ENCODE measurements at places on chromosomes 6 and 20.

- DNase-seq = no peak
Observed at GRCh38 chr6:34240329-34241248, 3.9 kb downstream of the HMGA1 start.

- no peak for DNase-seq
Observed at GRCh38 chr20:40265825-40266533, 423.1 kb downstream of the MAFB start.

GRCh38 chr6:156657296-156657695 is 119.9 kb upstream of the ARID1B start:
- no peak for DNase-seq

GRCh38 chr6:1678201-1678600 is 68.5 kb downstream of the FOXC1 start:
- no peak for DNase-seq

GRCh38 chr6:70107852-70108629 is 194.8 kb downstream of the COL9A1 start:
- no peak for DNase-seq

- no peak for DNase-seq
Observed at GRCh38 chr20:48350313-48350988, 477.3 kb downstream of the PREX1 start.

GRCh38 chr20:40422656-40423055 is 266.4 kb downstream of the MAFB start:
- no peak for DNase-seq

GRCh38 chr20:59183751-59184150 is 20.1 kb downstream of the ZNF831 start:
- no peak for DNase-seq

GRCh38 chr6:130529569-130530149 is 163.8 kb downstream of the TMEM200A start:
- no peak for DNase-seq

GRCh38 chr20:41526327-41526726 is 91.8 kb downstream of the CHD6 start:
- DNase-seq = no peak

DNA sequence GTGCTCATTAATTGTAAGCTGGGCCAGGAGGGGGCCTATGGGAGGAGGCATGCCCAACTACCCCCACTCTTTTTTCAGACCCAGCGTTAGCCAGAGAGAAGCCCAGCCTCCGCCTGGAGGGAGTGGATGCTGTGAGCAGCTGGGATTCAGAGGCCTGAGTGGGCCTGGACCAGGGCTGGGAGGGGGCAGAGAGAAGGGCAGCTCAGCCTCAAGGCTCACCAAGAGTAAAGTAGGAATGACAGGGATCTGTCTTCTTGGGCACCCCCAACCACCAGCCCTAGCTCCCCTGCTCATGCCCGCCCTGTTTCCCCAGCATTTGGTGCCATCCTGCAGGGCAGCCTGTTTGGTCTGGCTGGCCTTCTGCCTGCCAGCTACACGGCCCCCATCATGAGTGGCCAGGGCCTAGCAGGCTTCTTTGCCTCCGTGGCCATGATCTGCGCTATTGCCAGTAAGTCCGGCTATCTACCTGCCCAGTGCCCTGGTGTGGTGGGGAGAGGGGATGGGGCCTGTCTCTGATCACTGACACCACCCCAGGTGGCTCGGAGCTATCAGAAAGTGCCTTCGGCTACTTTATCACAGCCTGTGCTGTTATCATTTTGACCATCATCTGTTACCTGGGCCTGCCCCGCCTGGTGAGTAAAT is 6.8 kb downstream of the SLC29A1 start:
- DNase-seq = no peak

DNA sequence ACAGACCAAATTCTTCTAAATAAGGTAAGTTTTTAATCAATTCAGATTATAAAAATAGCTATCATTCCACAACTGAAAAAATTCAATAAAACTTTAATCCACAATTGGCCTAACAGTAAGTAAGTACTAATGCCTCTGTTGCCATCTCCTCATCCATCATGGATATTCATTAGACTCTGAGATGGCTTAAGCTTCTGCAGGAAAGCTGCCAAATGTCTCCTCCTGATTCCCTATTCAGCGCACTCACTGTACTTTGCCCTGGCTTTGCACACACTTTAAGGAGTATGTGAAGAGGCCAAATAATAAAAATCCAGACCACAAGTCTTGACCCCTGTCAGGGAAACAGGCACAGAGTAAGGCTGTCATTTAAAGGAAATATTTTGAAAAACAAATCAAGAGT is 23.6 kb downstream of the PGM3 start:
- DNase-seq = no peak

DNA sequence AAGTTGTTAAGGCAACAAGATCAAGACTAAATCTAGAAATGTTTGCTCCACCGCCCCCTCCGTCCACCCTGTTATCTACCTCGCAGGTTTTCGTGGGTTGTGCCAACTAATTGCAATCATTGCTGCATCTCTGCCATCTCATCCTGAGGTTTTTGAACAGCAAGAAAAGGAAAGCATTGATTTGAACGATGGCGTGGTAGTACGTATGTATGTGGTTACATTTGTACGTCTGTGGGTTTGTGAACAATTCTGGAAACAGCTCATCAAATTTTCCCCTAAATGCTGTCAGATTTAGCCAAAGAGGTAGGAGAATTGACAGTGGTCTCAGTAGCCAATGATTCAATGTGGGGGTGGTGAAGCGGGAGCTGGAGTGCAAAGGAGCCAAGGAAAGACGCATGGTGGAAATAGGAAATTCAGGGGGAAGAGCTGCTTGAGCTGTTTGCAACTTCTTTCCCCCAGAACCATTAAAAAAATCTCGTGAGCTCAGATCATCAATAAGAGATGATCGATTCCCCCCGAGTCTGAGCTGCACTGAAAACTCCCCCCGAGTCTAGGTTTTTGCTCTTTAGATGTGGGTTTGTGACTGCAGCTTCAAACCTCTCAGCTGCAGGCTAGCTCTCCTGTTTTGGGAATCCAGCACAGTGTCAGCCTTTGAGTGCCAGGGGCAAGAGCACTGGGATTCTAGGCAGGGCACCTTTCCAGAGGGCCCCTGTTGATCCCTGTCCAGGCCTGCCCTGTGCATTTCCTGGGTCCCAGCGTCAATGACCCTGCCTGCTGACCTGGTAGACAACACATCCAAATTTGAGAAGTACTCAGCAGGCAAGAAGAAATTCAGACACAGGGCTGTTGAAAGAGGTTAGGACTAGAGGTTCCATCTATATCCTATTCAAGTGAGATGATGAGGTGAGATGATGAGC is 72.6 kb upstream of the LY86 start:
- DNase-seq = no peak

DNA sequence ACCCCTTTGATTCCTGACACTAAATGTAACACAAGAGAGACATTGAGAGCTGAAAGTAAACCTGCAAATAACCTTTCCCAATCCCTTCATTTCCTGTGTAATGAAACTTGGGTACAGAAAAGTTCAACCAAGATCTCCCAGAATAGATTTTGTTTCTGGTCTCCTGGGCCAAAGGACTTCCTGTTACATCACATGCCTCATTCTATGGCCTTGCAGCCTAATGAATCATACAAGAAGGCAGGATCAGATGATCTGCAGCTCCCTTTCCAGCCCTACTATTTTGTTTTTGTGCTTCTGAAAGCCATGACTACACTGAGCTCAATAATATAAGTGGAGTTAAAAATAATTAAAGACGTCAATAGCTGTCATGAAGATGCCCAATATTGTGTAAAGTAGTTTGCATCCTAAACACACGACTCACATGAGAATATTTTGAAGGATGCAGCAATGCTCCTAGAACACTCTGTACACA is 73.4 kb upstream of the NOX3 start:
- no peak for DNase-seq

GRCh38 chr6:21118216-21118780 is 475.3 kb upstream of the SOX4 start:
- DNase-seq = no peak

DNA sequence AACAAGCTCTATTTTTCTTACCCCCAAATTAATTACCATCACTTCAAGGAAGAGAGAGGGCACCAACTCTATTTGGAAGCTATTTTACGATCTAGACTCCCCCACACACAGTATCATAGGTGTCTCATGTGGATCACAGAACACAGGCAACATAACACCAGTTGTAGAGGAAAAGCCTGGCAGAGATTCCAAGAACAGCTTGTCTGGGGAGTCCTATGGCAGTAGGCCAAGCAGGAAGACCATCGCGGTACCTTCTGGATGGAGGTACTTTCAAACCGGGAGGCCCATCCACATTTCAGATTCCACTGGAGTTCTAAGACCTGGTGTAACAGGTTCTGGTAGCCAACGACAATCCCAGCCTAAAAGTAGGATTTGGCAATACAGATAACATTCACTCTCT is 37.6 kb upstream of the SPDEF start:
- no peak for DNase-seq

DNA sequence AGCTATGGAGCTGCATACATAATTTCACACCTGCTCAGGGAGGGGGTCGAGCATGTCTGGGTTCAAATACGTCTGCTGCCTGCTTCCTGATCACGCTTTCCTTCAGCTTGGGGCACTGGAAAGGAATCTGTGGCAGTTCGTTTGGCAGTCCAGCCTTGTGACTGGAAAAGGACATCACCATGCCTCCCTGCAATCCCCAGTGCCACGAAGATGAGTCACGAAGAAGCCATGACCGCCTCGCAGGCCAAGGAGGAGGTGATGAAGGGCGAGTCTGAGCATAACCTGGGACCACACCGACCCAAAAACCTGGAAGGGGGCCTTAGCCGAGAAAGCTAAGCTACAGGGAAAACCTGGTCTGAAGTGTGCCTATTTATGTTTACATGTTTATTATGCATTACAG is 13.1 kb downstream of the JAG1 start:
- no peak for DNase-seq

- DNase-seq = no peak
Observed at GRCh38 chr6:119957195-119957594, 607.6 kb upstream of the MAN1A1 start.

GRCh38 chr6:85250586-85251220 is 199.2 kb upstream of the NT5E start:
- DNase-seq = peak; percentile 37

GRCh38 chr20:53162251-53162835 is 190.2 kb downstream of the TSHZ2 start:
- peak; percentile 21 for DNase-seq

- DNase-seq = no peak
Observed at GRCh38 chr20:46012921-46013320, 4.2 kb downstream of the MMP9 start.

DNA sequence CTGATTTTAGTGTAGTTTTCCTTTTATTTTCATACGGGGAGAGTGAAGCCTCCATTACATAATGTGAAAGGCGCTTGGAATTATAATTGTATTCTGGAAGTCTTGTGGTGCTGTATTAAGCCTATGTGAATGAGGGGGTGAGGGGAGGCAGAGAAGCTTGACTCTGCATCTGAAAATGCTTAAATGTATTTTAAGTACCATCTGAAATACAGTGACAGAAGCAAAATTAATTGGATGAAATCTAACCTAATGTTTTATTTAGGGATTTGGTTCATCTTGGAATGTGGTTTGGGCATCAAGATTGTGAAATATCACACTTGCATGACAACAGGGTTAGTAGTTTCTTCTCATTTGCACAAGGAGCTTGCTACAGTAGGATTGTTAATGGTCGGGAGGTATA is 41.2 kb downstream of the TMEM200A start:
- no peak for DNase-seq

- DNase-seq = peak; percentile 11
Observed at GRCh38 chr6:165049362-165049761, 260.0 kb downstream of the C6orf118 start.

- DNase-seq = no peak
Observed at GRCh38 chr6:84263557-84263956, 36.1 kb upstream of the CEP162 start.

- DNase-seq = no peak
Observed at GRCh38 chr6:167831281-167831828, 4.6 kb downstream of the AFDN start.

DNA sequence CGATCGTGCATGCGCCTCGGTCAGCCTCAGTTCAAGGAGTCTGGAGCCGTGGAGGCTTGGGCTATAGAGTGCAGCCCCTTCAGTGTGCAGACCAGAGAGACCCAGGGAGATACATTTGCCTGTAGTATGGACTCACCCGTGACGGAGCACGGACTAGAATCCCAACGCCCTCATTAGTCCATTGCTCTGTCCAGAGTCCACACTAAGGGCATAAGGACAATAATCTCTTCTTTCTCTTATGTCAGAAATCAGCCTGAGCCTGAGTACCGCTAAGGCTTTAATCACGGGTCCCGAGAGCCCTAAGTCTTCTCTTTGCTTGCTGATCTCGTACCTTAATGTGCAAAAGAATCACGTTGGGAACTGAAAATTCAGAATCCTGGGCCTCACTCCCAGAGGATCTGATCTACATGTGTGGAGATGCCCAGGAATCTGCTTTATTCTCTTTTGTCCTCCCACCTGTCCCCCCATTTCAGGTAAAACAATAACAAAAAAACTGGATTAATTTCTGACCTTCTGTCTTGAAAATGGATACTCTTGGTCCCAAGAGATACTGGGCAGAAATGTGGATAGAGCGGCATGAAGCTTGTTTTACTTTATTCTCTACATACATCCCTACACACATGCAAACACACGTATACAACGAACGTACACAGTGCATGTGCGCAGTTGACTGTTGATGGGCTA is 671 bp downstream of the BPHL start:
- no peak for DNase-seq

- DNase-seq = no peak
Observed at GRCh38 chr6:142653710-142654420, 291.1 kb downstream of the HIVEP2 start.

DNA sequence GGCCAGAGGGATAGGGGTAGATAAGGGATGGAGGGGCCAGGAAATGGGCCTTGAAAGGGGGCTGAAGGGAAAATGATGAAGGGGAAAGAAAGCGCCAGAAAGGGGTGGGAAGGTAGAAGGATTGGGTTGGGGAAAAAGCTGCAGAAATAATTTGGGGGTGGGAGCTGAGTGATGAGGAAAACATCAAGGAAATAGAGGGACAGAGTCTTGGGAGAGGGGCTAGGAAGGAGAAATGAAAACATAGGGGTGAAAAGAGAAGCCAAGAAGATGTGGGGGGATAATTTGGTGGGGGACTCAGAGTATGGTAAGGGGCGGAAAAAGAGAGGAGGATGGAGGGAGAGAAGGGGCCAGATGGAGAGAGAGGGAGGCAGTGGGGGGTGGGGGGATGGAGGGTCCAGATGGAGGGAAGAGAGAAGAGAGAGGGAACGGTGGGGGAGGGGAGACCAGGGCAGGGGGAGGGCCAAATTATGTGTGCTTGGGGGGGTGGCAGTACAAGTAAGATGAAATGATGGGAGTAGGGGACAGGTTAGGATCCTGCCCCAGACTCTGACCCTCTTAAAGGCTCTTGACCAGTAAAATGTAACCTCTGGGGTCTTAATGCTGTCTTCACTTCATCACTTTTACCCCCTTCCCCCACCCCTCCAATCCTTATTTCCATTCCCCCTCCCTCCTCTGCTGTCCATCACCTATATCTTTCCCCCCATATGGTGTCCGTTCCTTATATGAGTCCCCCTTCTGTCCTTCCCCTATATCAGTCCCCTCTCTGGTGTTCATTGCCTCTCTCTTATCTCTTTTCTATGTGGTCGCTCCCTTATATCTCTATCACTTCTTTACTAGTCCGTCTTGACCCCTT is 852 bp downstream of the SYNGAP1 start:
- DNase-seq = no peak

GRCh38 chr20:33130568-33131061 is 37.3 kb upstream of the BPIFA2 start:
- DNase-seq = no peak
